Ureter (tissue), 1 donor: ENCODE measurements at places on chromosomes 12 and 14. TPM values are rescaled to one million over a fixed set of nuclear protein-coding genes. Genes with fewer than 3 reads are reported as not detected.

- DNase-seq, result no peak
Observed at GRCh38 chr14:74492776-74493342, at the start of gene NPC2. Gene NPC2, minus strand, starts transcription at chr14:74493305. Its CDS starts 31 bp downstream, at chr14:74493274.

- DNase-seq, result no peak
Observed at GRCh38 chr14:103492156-103492925, 30.3 kb downstream of the CKB start.

The IL23A gene
- total RNA-seq, result 0.49 TPM

The AQP6 gene
- not detected for total RNA-seq

The ANKS1B gene
- total RNA-seq, result 9.6 TPM

GRCh38 chr12:99879439-99879838 is 105.3 kb downstream of the ANKS1B start:
- no peak for DNase-seq

The TAS2R20 gene
- total RNA-seq, result 6.1 TPM

DNA sequence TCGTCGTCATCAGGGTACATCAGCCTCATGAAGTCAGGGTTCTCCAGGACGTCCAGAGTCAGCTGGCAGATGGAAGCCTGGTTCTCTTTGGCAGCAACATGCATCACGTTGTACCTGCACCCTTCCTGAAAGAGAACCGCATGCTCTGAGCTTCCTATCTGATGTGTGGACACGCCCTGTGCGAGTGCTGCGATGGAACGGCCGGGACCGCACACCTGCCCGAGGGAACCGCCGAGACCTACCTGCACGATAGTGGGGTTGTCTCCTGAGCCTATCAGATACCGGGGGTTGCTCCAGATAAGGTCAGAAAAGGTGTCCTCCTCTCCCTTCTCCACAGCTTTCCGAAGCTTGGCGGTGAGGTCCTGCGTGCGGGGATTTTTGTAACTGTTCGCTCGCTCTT is 13.7 kb downstream of the ANKLE2 start:
- no peak for DNase-seq

The RAD9B gene
- 0.57 TPM for total RNA-seq

DNA sequence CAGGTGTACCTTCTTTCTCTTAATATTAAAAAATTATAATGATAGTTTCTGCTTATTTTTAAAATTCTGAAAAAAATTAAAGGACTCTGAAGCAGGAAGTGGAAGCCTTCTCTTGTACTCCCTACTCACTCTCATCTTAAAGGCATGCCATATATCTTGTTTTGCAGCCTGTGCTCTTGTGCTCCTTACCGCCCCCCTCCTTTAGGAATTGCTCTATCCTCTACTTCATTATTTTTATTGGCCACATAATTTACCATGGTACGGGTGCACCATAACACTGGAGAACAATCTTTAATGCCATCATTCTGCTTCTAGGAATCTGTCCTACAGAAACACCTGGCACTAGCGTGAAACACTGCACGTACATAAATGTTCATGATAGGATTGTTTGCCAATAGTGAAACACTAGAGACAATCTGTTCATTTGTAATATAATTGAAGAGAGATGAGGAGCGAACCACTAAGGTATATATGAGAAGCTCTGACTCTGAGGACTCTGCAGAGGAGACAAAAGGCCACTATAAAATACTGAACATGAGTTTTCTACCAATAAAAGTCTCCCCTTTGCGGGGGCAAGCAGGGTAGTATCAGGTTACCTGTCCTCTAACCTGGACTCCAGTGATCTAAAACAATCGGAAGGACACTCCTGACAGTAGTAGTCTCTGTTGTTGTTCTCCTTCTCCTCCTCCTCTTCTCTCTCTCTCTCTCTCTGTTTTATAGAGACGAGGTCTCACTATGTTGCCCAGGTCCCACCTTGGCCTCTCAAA is 6.3 kb upstream of the NYNRIN start:
- DNase-seq, result no peak

DNA sequence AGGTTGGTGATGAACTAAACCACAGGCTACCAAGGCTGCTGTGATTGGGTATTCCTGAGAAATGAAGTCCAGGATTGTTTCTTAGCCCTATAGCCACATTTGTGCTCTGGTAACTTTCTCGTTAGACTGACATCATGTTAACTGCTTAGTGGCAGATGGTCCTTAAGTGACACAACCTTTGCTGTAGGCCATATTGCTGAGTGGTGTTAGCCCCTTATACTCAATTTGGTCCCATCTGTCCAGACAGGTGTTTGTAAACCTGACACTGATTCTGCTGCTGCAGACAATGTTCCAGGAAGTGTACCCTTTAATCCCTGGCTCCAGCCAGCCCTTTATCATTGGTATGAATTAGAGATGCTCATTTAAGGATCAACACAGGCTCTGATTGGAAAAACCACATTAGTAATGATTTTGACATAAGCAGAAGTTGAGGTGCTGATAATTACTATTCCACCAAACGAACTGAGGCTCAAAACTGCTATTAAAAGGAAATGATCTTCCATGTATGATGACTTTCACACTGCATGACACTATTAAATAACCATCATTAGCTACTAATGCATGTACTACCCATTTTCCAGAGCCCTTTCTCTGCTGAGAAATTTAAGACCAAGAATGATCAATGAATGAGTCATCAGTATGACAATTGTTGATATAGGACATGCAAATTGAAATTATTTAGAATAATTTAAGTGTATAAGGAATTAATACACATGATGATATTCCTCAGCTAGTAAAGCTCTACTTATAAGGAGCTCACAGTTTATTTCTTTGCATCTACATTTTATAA is 3.6 kb upstream of the SSTR1 start:
- DNase-seq, result no peak

DNA sequence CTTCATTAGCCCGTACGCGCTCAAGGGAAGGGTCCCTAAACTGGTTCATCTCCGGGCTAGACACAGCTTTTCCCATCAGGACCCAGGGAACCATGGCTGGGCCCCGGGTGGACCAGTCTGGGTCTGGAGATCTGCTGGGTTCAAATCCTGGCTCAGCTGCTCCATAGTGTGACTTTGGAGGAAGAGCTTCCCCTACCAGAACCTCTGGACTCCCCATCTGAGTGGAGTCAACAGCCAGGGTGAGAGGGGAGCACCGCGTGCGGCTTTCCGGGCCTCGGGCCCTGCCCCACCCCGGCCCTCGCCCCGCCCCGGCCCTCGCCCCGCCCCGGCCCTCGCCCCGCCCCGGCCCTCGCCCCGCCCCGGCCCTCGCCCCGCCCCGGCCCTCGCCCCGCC is 41.2 kb downstream of the BEGAIN start:
- DNase-seq, result no peak

- no peak for DNase-seq
Observed at GRCh38 chr14:80959496-80959895, 4.1 kb downstream of the TSHR start.

GRCh38 chr14:32656601-32657000 is 282.1 kb upstream of the NPAS3 start:
- no peak for DNase-seq

The AHSA1 gene
- total RNA-seq, result 131 TPM

The DAO gene
- not detected for total RNA-seq

The B4GALNT1 gene
- total RNA-seq, result 3.3 TPM

DNA sequence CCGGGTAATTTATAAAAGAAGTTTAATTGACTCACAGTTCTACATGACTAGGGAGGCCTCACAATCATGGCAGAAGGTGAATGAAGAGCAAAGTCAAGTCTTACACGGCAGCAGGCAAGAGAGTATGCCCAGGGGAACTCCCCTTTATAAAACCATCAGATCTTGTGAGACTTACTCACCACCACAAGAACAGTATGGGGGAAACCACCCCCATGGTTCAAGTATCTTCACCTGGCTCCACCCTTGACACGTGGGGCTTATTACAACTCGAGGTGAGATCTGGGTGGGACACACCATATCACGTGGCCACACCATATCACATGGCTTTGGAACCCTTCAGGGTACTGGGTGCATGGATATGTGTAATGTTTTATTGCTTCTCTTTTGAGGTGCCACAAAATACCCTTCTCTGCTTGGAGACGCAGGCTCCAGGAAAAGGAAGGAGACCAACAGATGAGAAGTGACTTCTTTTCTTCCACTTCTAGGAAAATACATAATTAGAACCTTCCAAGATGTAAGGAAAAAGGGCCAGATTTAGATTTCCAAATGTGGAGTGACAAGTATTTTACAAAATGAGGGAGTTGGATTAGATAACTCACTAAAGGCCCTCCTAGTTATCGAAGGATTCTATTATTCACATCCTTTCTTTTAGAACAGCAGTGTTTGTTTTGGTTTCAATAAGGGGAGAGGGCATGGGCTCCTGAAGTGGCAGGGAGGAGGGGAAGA is 33.1 kb upstream of the ETFBKMT start:
- no peak for DNase-seq

DNA sequence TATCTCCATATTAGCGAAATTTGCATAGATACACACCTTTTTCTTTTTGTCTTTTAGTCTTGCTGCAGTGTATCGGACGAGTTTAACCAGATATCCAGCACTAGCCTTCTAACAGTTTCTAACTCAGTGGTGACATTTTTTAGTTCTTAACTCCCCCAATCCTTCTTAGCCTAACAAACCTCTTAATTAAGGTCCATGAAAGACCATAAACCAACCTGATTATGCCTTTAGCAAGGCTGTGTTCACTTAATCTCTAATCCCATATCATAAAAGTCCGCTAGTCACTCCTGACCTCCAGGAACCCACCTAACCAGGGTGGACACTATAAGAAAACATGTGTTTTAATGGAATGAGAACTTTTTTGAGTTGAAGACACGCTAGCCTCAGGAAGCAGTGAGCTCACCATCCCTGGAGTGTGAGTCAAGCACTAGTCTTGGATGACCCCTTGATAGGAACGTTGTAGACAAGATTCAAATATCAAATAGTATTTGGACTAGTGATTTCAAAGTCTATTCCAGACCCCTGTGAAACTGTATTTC is 9.5 kb downstream of the CDKN1B start:
- no peak for DNase-seq

DNA sequence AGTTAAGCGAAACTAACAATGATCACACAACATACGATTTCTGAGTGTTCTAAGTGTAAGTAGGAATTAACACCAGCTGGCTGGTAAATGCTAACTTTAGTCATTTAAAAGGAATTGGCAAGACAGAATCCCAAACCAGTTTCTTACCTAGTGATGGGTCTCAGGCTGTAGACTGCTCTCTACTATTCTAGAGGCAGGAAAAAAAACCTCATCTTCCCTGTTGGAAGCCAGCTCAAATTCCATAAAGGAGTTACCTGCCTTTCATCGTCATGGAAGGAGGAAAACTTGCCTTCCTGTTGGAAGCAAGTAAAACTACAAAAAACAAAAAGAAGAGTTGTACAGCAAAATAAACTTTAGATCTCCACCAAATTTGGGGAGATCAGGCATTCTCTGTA is 23.7 kb upstream of the SLC7A8 start:
- DNase-seq, result no peak

GRCh38 chr12:127717278-127717677 is 549.7 kb upstream of the TMEM132C start:
- no peak for DNase-seq

GRCh38 chr12:10128687-10129086 is 1.3 kb downstream of the CLEC7A start:
- DNase-seq, result no peak

DNA sequence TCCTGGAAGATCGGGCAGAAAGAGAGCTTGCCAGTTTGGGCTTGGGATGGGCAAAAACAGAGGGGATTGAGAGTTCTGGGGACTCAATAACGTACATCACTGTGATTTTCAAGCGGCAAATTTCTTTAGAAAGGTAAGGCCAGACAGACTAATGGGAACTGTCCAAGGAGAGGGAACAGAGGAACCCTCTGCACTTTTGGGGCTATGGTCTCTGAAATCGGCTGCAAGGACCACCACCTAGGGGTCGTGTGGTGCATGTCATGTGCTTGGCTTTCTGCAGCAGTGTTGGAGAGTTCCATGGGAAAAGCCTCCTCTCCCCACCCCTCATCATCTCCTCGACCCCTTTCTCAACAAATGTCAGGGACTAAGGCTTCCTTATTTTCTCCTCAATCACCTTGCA is 79.6 kb downstream of the PPM1A start:
- DNase-seq, result no peak

The ACSS3 gene
- 23.4 TPM for total RNA-seq

The HNRNPC gene
- total RNA-seq, result 591 TPM

DNA sequence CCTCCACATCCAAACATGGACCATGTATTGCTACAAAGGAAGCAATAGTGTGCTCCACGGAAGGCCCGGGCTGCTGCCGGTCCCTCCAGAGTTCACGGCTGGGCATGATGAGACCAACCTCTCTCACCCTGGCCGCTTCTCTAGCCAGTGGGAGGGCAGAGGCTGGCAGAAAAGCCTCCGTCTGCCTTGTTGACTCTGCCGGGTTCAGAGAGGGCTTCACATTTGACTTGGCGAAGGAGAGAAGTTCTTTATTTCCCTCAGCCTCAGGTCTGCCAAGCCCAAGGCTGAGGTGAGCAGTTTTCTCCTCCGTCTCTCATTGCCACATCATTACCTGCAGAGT is 230.0 kb downstream of the ZFP36L1 start:
- DNase-seq, result no peak

The ITPK1 gene
- 70.4 TPM for total RNA-seq

The CPNE6 gene
- total RNA-seq, result 1.5 TPM

The TAS2R43 gene
- 3.0 TPM for total RNA-seq

DNA sequence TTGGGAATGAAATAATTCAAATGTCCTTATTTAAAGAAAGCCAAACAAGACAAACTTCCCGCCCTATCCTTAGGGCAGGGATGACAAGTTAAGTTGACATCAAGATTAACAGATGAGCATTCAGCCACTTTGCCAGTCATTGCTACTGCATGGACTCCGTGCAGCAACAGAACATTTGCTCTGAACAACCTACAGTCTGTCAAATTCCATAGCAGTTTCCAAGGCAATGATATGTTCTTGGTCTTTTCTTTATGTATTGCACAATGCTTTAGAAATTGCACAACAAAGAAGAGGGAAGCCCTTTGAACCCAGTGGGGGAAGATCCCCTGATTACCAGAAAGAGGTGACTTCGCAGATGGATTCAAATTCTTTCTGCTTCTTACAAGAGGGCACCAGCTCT is 269.8 kb downstream of the BCAT1 start:
- DNase-seq, result no peak

DNA sequence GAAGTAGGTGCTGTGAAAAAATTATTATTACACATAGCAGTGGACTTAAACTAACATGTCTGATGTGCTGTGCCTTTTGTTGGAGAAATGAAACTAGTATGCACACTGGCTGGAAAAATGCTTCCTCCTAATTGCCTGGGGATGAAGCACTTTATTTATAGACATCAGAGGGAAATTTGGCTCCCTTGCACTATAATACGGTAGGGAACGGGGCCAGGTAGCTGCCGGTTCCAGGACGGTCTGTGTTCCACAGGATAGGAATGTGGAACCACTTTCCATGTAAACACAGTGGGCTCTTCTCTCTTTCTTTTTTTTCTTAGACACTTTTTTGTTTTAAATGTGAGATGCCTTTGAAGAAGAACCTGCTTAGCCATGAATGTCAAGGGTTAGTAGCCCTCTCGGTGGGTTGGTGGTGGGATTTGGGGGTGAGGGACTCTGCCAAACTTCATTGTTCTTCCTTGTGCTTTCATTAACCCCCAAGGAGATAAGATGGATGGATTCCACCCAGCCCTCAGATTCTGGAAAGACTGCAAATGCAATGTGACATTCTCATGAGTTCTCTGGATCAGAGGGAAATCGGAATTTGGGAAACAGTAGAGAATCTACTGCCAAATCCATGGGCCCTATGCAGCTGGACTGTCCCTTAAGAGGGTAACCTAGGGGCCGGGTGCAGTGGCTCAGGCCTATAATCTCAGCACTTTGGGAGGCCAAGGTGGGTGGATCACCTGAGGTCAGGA is 58.0 kb upstream of the GSC start:
- DNase-seq, result peak; percentile 59

GRCh38 chr12:104910196-104910840 is 47.8 kb downstream of the SLC41A2 start:
- no peak for DNase-seq

- DNase-seq, result no peak
Observed at GRCh38 chr14:47978871-47979270, 303.5 kb upstream of the MDGA2 start.
